AG20443 (cell line): ENCODE measurements at places on chromosomes 4 and X.

- no peak for DNase-seq
These were observed 121.3 kb downstream of the NWD2 start for GRCh38 chr4:37365888-37366287.

DNA sequence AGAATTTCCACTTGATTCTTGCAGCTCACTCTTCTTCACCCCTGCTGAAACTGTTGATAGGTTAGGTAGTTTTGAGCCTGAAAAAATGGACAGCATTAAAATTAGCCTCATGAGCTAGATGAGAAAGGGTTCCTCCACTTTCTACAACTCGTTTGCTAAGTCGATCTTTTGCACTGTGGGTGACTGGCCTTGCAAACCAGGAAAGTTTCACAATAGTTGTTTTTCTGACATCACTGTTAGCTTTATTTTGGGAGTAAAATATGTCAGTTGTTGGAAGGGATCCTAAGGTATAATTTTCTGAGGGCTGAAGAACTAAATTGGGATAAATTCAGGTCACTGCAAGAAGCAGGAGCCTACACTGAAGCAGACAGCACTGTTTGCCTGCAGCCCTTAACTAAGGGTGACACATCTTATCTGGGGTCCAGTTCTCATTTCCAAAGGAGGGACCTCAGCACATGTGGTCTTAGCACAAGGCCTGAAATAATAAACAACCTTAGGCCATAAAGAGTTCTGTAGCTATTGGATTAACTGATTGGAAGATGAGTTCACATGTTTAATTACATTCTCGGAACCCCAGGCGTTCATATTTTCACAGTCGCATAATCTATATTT lies 29.1 kb downstream of the ANAPC4 start:
- DNase-seq = peak; percentile 13

DNA sequence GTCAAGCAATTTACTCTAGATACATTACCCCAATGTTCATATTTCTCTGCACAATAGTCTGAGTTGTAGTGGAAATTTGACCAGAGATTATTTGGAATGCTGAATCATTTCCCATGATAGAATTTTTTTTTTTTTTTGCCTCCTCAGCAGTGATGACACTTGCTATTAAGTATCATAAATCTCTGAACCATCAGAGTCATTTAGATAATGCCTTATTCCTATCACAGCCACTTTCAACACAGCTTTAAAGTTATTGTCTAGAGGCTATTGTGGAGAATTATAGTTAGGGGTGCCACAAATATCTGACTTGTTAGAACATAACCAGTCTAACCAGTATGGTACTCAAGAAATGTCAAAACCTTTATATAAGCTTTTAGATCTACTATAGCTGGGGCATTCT lies 79.8 kb downstream of the LCORL start:
- DNase-seq = no peak

GRCh38 chrX:71870208-71871098 lies 40.2 kb upstream of the NHSL2 start:
- DNase-seq = no peak

GRCh38 chr4:7513671-7514070 lies 78.9 kb upstream of the PSAPL1 start:
- peak; percentile 47 for DNase-seq

DNA sequence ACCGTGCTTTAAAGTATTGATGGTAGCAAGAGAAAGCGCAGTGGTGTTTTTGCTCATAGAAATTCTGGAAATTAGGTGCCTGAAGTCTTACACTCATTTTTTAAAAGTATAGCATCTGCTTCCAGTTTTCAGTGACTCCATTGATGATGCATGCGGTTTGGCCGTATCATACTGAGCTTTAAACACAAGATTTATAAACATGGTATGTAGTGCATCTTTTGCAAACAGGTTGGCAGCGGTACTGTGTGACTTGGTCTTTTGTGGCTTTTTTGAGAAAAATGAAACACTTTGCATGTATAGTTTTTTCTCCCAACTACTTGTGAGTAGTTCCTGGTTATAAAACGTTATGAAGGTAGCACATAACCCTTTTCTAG lies 2.0 kb downstream of the DDX3X start:
- peak; percentile 11 for DNase-seq

- DNase-seq = no peak
These were observed 24.9 kb downstream of the JAKMIP1 start for GRCh38 chr4:6175426-6175825.

GRCh38 chr4:61446941-61447340 lies 246.8 kb downstream of the ADGRL3 start:
- no peak for DNase-seq

- peak; percentile 56 for DNase-seq
These were observed 1.8 kb downstream of the ZFYVE28 start for GRCh38 chr4:2416564-2417225.

DNA sequence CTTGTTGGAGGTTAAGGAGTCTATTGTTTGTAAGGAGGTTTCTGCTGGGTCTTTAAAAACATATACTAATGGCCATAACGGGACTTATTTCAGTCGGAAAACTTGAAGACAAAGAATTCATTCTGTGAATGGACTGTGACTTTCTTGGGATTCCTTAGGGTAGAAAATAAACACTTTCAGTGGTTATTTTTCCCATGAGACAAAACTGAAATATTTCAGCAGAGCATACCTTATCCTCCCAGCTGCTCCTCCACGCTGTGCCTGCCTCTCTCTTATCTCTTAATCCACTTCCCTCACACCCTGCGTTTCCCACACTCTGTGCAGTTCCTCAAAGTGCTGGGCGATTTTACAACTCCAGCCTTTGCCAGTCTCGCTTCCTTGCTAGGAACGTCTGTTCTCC lies 47.1 kb upstream of the SORBS2 start:
- DNase-seq = no peak

- no peak for DNase-seq
These were observed 84.5 kb downstream of the PPP2R2C start for GRCh38 chr4:6387946-6388345.

DNA sequence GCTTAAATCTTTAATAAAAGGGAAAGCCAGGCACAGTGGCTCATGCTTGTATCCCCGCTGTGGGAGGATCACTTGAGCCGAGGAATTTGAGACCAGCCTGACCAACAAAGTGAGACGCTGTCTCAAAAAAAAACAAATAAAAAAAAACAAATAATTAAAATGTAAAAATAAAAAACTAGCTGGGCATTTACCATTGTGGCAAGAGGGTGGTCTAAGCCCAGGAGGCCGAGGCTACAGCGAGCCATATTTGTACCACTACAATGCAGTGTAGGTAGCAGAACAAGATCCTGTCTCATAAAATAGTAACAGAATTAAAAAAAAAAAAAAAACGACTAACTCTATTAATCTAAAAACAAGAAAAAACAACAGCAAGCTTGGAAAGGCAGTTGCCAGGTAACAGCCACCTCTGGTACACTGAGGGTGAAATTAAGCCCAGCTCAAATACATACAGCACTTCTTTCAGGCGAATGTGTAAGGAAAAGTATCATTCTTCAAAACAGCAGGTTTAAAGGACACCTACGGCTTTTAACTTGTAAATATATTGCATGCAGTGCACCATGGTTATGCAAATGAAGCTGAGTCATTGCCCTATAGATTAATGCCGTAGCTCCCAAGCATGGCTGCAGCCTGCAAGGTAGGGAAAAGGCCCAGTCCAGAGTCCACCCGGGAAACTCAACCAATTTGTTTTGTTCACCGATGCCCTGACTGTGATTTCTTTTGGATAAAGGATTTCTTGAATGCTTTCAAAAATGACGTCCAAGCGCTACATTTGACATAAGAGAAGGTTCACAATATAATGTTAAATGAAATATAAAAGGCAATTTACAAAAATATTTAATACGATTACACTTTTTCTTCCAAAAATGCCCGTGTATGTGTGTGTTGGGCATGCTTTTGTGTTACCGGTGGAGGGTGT lies 14.5 kb upstream of the TXLNG start:
- DNase-seq = no peak

GRCh38 chr4:8346838-8347605 lies 77.5 kb downstream of the HTRA3 start:
- DNase-seq = peak; percentile 27

DNA sequence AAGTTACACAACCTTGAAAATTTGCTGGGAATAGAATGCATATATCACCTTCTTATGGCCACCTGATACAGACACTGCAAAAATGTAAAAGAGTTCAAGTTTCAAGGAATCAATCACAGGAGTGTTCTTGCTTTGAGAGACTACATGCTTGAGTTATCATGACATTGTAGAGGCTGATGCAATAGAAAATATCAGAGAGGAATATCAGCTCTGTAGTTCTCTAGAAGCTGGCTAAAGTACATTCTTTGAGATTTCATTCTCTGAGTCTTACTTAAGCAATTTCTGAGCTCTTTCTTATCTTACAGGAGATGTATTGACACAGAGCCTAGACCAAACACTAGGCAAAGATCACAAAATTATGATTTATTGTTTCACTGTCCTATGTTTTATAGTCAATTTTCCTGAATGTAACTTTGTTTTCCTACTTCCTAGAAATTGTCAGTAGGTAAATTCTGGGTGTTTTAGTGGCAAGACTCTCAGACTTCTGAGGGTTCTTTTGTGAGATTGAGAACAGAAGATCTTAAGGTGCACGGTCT lies 152.1 kb upstream of the HPGD start:
- DNase-seq = no peak

GRCh38 chrX:110734894-110735541 lies 60.6 kb downstream of the CHRDL1 start:
- peak; percentile 67 for DNase-seq

DNA sequence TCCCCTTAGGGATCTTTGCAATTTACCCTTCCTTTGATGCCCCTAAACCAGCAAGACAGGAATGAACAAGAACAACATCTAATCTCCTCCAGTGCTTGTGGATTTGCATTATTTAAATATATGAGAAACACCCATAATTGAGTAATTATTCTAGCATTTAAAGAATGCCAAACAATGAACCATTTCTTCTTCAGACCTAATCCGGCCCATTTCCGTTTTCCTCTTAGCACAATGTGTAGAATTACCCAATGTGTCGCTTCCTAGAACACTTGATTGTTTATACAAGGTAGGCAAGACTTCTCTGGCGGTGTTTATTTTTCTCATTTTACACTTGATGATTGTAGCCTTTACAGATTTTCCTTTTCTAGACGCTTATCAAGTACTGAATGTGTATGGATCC lies 43.5 kb downstream of the CLDN34 start:
- DNase-seq = no peak

DNA sequence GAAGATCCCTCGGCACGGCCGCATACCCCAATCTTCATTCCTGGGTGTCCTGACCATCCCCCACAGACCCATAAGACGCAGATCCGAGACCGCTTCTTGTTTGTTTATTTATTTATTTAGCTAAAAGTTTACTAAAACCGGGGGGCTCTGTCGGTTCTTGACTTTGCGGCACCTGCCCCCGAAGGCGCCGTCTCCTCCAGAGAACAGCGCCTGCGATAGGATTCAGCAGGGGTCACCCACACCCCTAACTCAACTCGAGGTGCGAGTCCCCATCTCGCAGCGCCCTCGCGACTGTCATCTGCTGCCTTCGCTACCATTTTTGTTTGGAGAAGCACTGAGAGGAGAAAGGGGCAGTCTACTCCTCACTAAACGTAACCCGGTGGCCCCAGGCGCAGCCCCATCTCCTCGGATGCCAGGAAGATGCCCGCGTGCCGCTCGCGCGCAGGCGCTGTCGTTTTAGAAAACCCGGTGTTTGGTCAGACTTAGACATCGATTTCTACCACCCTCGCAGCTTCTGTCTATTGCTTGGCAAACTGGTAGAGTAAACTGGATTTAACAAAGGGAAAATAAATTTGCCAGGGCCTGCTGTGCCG lies 18.9 kb upstream of the GPR101 start:
- DNase-seq = peak; percentile 42
